Stimulated activated CD8-positive, alpha-beta memory T cell treated with anti-CD3 and anti-CD28 coated beads, Interleukin-7, amount 100 ng/mL, for 1 hour (primary cell): ENCODE measurements at places on chromosomes 6 and 20.

- DNase-seq: no peak
These were observed 858.6 kb downstream of the EYS start for GRCh38 chr6:64848467-64848866.

DNA sequence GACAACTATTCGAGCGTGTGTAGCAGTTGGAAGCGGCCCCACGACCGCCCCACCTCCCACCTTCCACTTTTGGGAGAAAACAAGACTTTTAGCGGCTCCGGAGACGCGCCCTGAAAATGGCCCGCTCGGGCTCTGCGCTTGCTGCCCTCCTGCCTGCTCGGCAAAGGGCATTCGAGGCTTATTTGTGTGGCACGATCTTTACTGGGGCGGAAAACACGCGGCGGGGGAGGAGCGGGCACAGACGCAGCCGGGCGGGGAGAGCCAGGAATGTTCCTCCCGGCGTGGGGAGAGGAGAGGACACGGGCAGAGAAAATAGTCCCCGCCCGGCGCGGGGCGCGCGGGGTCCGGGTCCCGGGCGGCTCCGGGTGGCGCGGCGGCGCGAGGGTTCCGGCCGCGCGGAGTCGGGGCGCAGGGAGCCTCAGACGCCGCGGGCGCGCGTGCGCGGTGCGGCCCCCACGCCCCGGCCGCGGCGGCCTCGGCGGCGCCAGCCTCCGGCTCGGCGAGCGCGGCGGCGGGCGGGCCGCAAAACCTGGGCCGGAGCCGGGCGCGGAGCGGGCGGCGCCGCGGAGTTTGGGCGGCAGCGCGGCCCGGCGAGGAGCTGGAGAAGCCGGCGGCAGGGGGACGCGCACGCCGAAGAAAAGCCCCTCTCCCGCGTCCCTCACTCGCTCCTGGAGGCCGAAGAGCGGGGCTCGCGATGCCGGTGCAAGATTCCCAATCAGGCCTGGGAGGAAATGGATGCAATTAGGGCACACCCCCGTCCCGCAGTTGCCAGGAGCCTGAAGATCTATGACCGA is 90.0 kb upstream of the ARID1B start:
- DNase-seq: peak; percentile 53

- no peak for DNase-seq
These were observed 131.1 kb upstream of the HSF2 start for GRCh38 chr6:122268394-122268793.

GRCh38 chr6:160173806-160174527 is 52.4 kb downstream of the SLC22A1 start:
- no peak for DNase-seq

DNA sequence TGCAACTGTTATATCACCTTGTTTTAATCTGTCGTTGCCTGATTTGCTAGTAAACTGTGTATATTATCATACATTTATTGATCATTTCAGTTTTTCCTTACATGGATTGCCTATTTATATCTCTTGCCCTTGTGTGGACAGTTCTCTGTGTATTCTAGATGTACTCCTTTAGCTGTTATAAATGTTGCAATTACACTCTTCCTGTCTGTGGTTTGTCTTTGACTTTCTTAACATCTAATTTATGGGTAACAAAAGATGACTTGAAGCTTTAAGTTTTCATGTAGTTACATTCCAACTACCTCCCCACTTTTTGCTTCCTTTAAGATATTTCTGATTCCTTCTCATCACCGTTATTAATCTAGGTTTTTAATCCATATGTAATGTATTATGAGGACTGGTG is 22.6 kb downstream of the PLCB1 start:
- DNase-seq: no peak

DNA sequence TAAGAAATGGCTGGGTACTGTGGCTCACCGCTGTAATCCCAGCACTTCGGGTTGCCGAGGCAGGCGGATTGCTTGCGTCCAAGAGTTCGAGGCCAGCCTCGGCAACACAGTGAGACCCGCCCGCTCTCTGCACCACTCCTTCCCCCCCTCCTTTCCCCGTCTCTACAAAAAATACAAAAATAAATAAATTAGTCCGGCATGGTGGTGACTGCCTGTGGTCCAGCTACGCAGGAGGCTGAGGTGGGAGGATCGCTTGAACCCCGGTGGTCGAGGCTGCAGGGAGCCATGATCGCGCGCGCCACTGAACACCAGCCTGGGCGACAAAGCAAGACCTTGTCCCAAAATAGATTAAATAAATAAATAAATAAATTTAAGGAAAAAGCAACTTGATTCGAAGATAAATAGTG is 448 bp upstream of the RNF114 start:
- DNase-seq: no peak

DNA sequence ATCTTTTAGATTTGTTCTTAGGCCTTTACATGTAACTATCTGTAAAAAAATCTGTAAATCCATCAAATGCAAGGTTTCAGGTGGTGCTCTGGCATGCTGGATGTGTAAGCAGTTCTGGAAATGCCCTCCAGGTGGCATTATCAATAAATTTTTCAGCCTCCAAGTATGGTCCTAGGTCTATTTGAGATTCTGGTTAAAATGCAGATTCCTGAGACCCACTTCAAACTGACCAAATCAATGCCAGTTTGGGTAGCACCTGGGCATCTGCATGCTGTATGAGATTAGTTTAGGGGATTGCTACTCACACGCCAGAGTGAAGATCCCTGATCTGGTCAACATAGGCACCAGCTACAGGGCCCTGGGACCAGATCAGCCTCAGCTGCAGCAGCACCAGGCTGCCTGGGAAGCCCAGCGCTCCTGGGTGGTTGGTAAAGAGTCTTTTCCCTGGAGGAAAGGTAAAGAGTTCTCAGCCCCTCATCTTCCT is 507.3 kb upstream of the CITED2 start:
- no peak for DNase-seq

- DNase-seq: no peak
These were observed 63.7 kb downstream of the GPX5 start for GRCh38 chr6:28589234-28589956.

- DNase-seq: no peak
These were observed 103.5 kb downstream of the CD24 start for GRCh38 chr6:106870824-106871717.

GRCh38 chr20:47591231-47591630 is 89.5 kb downstream of the NCOA3 start:
- DNase-seq: no peak

DNA sequence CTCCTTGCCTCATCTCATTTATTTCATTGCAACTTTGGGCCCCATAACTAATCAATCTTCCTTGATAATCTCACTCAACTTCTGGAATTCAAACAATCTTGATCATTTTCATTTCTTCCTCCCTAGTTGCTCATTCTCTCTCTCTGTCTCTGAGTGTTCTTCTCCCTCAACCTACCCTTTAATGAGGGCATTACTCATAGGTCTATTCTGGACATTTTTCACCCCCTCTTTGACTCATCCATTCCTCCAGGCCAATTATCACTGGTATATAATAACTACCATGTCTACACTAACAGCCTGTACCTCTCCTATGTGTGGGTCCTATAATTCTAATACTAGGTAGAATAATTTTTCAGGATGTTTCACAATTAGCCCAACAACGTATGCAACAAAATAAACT is 78.8 kb downstream of the COL21A1 start:
- no peak for DNase-seq

DNA sequence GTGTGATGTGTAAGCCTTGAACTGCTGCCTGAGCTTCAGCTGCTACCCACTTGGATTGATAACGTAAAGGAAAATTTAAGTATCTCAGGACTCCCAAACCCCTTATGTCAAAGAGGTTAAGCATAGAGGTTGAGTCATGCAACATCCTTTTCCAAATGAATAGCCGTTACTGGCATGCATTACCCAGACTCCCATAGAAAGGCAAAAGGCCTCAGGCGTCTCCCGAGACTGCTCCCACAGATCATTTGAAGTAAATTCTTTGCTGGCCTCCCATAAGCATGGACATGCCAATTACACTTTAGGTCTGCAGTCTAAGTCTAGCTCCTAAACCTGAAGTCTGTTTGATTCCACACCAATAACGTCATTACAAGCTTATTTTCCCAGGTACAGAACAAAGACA is 14.7 kb downstream of the IPCEF1 start:
- DNase-seq: no peak

DNA sequence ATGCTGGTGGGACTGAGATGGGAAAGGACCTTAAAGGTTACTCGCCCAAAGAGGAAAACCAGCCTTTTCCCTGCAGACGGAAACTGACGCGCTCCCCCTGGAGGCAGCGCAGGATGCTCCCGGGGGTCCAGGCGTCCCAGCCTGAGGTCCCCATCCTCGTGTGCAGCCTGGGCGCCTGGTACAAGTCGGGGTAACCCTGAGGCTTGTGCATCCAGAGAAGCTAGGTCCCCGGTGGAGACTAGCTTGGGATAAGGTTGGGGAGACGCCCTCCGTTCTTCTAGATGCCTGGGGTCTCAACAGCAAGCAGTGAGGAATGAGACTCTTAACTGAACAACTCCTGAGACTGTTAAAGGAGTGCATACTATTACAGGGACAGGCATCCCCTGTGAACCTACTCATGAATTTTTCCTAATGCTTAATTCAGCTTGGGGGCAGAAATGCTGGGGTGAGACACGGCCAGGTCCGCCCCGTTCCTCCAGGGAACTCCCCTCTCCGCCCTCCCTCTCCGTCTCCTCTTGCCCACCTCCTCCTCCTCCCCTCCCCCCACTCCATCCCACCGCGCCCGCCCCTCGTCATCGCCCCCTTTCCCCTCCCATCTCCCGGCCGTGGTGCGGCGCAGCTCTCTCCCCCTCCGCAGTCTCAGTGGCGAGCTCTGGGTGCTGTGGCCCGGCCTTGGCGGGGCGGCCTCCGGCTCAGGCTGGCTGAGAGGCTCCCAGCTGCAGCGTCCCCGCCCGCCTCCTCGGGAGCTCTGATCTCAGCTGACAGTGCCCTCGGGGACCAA is at the start of gene PRSS35:
TSS of gene PRSS35 (plus strand) at position 634 of the 781 bp plus-strand sequence. CDS start 10,908 bp downstream, outside the sequence.
- no peak for DNase-seq

GRCh38 chr6:1856381-1856780 is 246.7 kb downstream of the FOXC1 start:
- no peak for DNase-seq

DNA sequence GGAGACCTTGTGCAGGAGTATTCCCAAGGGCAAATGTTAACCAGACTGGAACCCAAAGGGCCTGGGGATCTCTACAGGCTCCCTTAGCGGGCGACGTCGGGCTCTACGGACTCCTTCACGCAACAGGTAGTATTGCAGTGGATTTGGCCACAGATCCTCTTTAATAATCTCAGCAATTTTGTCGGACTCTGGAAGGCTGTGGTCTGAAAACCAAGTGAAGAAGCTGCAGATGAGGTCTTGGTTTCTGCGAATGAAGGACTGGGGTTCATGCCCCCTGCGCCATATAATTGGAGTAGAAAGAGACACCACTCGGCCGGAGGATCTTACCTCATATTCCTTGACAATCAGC is 1.3 kb downstream of the TSPYL1 start:
- no peak for DNase-seq

- DNase-seq: no peak
These were observed 19.9 kb downstream of the MCM8 start for GRCh38 chr20:5970381-5970780.

GRCh38 chr20:63177134-63177784 is 38.7 kb downstream of the YTHDF1 start:
- no peak for DNase-seq

GRCh38 chr6:22113026-22113766 is 183.6 kb downstream of the PRL start:
- no peak for DNase-seq

DNA sequence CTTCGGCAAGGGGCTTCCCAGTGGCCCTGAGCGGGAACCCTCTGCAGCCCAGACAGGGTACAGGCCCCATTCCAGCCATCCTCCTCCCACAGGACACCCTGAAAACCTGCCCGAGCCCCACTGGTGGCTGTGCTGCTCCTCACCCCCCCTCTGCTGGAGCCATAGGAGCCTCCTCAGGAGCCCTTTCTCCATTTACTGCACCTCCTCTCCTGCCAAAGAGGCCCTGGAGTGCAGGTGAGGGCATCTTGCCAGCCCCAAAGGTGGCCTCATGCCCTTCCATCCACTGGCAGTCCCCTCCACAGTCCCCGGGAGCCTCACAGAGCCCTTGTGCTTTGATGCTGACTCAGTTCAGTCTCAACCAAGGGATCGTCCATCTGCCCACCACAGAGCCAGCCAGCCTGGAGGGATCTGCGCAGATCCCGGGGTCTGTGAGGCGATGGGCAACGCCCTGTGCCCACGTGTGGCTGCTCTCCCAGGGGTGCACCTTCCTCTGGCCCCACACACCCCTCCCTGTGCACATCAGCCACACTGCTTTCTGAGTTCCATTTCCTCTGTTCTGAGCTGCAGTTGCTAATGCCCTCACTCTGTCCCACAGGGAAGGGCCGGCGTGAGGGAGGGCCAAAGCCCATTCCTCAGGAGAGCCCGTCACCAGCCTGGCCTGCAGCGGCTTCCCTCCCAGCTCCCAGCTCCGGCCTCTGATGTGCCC is 228.5 kb downstream of the DLL1 start:
- DNase-seq: no peak

GRCh38 chr20:4666001-4666479 is 55.7 kb upstream of the PRND start:
- DNase-seq: peak; percentile 20

- DNase-seq: no peak
These were observed 11.0 kb downstream of the HRH3 start for GRCh38 chr20:62208795-62209755.

- no peak for DNase-seq
These were observed 50.0 kb downstream of the SLC23A2 start for GRCh38 chr20:4951299-4951698.

- DNase-seq: no peak
These were observed 2.3 kb upstream of the NKX2-2 start for GRCh38 chr20:21516180-21516567.

DNA sequence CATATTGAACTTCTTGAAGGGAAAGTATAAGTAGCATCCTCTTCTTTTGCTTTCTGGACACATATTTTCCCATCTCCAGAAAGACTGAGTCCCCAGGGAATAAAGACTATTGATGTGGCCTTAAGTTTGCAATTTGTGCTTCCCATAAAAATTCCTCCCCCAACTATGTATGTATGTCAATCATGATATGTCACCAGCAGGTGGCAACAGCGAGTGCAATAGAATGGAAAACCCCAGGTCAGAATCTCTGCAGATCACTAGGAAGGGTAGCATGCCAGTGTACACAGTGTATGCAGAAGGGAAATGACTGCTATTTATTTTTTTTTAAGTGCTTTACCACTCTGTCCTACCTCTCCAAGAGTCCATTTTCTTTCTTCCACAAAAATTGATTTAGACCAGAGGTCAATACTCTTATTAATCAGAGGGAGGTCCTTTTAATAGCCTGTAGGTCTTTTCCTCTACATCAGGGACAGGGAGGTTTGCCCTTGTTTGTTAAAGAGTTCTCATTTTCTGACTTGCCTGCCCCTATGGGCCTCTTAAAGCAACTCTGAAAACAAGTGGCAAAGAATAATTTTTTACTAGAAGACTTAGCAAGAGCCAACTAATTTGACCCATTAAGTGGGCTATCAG is 61.4 kb downstream of the BMP2 start:
- no peak for DNase-seq
